Endothelial cell of umbilical vein (primary cell): ENCODE measurements at places on chromosomes 3 and 15. TPM values are rescaled to one million over a fixed set of nuclear protein-coding genes. Genes with fewer than 3 reads are reported as not detected.

GPR87 gene
- polyA plus RNA-seq, result not detected in 2 replicates

CASR gene
- not detected in 2 replicates for polyA plus RNA-seq

IL20RB gene
- 0.65 and 0.79 TPM in 2 replicates for polyA plus RNA-seq

PATL2 gene
- 0.18 and 0.33 TPM in 2 replicates for polyA plus RNA-seq

CHST13 gene
- 0.04 TPM in 1 of 2 replicates, not detected in the other for polyA plus RNA-seq

FGF7 gene
- not detected in 2 replicates for polyA plus RNA-seq

CPNE9 gene
- not detected in 2 replicates for polyA plus RNA-seq

CEP19 gene
- 0.53 and 0.87 TPM in 2 replicates for polyA plus RNA-seq

HCLS1 gene
- polyA plus RNA-seq, result 43.7 and 51.9 TPM in 2 replicates

IGSF10 gene
- polyA plus RNA-seq, result 0.01 TPM in 1 of 2 replicates, not detected in the other

- DNase-seq, result no peak
These were observed 93.7 kb downstream of the LEKR1 start for GRCh38 chr3:156919818-156920217.

DNA sequence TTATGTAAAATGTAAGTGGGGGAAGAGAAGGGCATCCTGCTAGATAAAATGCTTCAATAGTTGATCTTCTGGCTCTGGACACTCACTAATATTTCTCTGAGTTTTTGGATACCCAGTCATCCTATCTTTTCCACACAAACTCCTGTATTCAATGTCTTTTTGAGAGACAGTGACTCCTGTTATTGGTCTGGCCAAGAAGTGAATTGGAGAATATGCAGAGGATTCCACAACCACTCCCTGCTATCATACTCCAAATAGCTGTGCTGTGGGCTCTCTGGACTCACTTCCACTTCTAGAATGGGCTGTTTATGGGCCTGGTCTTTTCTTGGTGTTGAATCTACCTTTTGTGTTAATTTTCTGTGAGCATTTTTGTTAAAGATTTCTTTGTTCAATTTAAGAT is 376.8 kb downstream of the NLGN1 start:
- no peak for DNase-seq

- DNase-seq, result no peak
These were observed 224.1 kb upstream of the IL12A start for GRCh38 chr3:159764490-159765029.

DNA sequence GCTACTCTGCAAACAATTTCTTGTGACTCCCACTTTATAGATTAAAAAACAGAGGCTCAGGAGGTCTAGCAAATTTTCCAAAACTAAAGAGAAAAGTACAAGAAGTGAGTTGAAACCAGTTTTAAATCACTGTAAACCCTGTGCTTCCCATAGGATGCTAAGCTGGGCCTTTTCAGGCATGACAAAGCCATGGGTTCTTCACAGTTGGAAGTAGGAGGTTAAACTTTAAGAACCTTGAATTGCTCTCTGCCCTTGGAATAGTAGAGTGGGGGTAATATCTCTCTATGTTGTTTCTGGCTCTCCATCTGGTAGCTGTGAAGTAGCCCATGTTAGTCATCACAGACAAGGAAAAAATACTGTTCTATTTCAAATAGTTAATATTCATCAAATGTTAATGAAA is 193.6 kb upstream of the SATB1 start:
- DNase-seq, result no peak

DNA sequence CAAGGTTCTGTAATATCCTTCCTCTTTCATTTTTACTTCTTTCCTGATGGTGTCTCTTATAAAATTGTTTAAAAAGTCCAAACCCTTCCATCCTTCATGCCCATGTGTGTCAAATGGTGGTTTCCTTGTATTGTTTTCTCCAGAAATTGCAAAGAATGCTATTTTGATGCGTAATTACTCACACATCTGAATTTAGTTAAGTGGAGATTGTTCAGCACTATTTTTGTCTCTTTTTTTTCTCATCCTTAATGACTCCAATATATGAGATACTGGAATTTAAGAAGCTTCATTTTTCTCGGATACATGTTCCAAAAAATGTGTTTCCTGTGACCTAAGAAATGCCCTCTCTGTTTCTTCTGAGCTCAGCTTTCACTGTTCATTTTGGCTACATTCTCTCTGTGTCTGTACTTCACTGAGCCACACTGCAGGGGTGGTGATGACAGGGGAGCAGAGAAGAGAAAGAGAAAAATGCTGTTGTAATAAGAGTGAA is 799.8 kb downstream of the DIPK2A start:
- peak; percentile 93 for DNase-seq

- no peak for DNase-seq
These were observed 88.9 kb downstream of the ADAMTS17 start for GRCh38 chr15:100252779-100253417.

DNA sequence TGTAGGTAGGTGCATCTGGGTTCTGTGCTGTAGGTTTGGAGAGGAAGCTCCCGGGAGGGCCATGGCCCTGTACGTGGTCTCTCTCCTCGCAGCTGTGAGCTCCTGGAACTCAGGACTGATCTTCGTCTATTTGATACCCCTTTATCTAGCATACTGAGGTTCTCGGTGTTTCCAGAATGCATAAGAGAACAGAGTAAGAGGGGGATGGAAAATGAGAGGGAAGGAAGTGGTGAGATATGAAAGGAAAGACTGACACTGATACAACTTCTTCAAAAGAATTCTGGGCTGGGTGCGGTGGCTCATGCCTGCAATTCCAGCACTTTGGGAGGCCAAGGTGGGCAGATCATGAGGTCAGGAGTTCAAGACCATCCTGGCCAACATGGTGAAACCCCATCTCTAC is 90.7 kb downstream of the CHRD start:
- DNase-seq, result no peak

DNA sequence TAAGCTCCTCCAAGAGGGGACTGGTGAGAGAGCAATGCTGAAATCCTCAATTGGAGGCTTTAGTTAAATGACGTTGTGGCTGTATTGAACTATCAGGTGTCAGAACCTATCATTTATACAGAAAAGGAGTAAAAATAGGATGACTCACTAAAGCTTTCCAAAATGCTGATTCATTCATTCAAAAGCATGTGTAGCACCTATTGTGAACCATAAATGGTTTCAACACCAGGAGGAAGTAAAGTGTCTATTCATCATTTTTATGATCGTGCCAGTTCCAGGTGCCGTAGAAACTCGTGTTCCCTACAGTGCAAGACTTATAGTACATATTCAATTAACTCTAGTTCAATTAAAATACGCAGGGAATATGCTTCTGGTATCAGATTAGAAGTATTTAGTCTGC is 66.5 kb upstream of the ARRDC4 start:
- no peak for DNase-seq

DNA sequence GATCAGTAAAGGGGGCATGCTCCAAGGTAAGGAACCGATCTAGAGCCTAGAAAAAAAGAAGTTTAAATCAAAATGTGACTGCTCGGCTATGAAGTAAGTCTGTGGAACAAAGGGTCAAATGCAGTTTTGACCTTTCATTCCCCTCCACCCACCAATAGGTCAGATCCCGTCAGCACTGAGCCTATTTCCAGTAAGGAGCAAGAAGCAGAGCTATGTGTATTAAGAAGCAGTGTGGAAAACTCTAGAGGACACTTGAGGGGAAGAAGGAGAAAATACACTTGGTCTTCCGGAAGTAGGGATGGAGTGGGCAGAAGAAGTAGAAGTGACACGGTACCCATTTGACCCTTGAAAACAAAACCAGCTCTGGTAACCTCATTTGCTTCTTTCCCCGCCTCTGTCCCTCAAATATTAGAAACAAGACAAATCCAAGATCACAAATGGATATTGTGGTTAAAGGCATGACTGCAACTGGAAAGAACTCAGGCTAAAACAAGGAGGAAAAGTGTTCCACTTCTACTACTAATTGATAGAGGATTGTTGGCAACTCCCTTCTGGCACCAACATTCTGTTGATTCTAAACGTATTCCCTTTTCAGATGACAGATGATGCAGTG is 888.3 kb upstream of the NR2F2 start:
- no peak for DNase-seq

DNA sequence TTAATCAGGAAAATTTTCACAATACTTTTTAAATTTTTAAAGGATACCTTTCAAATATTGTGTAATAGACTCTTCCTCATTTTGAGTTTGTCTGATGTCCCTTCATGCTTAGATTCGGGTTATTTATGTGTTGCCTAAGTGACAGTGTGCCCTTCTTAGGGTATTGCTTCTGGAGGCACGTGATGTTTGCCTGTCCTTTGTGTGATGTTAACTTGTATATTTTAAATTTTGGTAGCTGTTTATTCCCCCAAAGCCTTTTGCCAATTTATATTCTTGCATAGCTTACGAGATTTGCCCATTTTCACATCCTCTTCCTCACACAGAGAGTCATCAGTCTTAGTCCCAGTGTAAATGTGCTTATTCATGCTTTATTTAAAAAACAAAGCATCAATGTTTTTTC is 433.1 kb downstream of the EPHB1 start:
- no peak for DNase-seq
